ENCODE measurements at places on chromosomes 11 and 22. TPM values are rescaled to one million over a fixed set of nuclear protein-coding genes. Genes with fewer than 3 reads are reported as not detected.

DNA sequence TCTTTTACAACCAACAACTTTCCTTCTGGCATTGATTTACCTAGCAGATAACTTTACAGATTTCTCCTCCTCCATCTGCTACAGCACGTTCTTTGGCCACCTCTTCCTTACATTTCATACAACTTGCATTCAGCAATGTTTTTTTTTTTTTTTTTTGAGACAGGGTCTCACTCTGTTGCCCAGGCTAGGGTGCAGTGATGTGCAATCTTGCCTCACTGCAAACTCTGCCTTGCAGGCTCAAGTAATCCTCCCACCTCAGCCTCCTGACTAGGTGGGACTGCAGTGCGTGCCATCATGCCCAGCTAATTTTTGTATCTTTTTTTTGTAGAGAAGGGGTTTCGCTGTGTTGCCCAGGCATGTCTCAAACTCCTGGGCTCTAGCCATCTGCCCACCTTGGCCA, 6.5 kb downstream of the PDE3B start:
- no peak for DNase-seq

DNA sequence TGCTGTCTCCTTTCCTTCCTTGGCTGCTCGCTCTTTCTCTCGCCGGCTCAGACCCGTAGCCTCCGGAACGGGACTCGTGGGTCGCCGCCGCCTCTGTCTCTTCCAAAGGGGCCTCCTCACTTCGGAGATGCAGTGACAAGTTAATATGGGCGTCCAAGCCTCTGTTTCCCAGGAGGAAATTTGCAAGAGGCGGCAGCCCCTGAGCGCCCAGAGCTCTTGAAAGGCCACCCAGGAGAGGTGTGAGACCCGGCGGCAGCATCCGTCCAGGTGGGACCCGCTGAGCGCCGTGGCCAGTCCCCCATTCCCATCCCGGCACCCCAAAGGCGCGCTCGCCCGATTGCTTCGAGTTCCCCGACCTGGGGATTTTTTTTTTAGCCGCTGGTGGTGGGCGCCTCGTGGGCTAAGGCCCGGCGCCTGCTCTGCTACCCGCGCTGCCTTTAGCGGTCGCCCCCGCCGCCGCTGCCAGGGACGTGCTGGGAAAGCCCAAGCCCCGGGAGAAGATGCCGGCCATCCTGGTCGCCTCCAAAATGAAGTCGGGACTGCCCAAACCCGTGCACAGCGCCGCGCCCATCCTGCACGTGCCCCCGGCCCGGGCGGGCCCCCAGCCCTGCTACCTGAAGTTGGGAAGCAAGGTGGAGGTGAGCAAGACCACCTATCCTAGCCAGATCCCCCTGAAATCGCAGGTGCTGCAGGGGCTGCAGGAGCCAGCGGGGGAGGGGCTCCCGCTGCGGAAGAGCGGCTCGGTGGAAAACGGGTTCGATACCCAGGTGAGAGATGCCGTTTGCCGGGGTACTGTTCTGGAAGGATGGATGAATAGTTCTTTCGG, 772 bp downstream of the NAV2 start:
- no peak for DNase-seq

DNA sequence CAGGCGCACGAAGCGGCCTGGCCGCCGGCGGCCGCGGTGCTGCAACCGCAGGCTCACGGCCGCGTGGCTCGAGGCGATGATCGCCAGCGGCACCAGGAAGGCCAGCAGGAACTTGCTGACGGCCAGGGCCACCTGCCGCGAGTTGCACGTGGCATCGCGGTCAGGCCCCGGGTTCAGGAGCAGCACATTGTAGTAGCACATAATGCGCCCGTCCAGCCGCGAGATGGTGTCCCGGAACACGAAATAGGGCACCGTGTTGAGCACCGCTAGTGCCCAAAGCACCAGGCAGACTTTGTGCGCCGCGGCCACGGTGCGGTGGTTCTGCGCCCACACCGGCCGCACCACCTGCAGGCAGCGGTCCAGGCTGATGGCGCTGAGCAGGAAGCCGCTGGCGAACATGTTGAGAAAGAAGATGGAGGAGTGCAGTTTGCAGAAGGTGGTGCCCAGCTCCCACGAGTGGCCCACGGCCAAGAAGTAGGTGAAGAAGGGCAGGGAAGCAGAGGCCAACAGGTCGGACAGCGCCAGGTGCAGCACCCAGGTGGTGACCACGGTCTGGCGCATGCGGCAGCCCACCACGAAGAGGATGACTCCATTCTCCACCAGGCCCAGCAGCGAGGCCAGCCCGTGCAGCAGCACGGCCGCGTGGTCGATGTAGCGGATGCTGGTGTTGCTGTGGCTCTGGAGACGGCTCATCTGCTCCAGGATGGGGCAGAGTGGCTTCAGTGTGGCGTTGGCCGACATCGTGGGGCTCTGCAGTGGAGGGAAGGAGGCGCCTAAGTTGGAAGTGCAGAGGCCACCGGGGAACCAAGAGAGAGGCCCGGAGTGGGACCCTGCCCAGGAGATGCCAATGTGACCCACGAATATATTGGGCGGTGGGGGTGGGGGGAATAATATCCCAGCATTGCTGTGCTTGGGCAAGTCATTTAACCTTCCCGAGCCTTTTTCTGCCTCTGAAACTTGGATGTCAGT, 2.5 kb downstream of the PTGDR2 start:
- no peak for DNase-seq

- DNase-seq: peak; percentile 27
Measured at GRCh38 chr22:24592851-24593558, at the start of gene LRRC75B. TSS of gene LRRC75B (minus strand) at chr22:24593073. CDS start at chr22:24593039, 34 bp downstream.

DNA sequence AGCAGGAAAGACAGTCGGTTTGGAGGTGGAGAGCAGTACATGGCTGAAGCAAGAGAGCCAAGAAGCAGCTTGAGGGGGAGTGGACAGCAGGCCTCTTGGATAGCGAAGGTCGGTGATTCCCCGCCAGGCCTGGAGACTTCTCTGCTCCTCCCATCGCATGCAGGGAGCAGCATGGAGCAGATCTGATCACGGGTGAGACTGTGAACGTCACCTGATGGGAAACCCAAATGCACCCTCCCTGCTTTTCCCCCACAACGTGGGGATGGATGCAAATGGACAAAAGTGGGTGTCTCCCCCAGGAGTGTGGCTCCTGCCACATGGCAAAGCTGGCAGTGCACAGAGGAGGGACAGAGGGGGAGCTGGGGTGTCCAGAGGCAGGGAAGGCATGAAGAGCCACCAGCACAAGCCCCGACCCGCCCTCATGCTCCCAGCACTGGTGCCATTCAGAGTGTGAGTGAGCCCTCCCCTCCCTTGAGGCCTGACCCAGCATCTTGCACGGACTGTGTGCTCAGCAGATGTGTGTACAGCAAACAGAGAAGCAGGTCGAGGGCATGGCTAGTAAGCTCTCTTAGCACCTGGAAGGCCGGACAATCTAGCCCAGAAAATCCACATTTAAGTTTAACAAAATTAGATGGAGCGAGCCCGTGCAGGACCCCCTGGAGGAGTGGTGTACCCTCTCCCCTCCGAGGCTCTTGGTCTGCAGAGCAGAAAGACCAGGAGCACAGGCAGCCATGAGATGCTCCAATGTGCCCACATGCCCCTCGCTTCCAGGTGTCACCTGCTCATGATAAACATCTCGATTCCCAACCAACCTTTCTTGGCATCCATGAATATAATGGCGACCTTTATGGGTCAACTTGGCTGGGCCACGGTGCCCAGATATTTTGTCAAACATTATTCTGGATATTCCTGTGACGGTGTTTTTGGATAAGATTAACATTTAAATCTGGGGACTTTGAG, 661.7 kb downstream of the TBC1D22A start:
- no peak for DNase-seq

DNA sequence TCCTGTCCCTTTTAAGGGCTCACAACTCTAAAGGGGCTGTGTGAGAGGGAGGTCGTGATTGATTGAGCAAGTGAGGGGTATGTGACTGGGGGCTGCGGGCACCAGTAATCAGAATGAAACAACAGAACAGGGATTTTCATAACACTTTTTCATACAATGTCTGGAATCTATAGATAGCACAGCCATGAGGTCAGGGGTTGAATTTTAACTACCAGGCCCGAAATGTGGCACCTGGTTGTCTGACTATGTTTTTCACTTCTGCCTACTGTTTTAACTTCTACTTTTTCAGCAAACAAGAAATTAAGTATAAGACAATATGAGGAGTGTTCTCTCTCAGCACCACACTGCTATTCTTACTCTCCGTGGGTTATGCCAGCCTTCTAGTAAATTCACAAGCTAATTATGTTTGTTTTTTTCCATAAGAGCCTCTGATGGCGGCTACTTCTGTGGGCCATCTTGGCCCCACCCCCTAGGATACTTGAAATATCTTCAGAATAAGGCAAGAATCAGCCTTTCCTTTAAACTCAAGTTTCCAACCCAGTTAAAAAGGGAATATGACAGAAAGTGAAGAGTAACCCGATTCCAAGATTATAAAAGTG, 552.8 kb upstream of the CHORDC1 start:
- DNase-seq: no peak

GRCh38 chr22:38267086-38267485, 5.7 kb downstream of the TMEM184B start:
- DNase-seq: peak; percentile 81

DNA sequence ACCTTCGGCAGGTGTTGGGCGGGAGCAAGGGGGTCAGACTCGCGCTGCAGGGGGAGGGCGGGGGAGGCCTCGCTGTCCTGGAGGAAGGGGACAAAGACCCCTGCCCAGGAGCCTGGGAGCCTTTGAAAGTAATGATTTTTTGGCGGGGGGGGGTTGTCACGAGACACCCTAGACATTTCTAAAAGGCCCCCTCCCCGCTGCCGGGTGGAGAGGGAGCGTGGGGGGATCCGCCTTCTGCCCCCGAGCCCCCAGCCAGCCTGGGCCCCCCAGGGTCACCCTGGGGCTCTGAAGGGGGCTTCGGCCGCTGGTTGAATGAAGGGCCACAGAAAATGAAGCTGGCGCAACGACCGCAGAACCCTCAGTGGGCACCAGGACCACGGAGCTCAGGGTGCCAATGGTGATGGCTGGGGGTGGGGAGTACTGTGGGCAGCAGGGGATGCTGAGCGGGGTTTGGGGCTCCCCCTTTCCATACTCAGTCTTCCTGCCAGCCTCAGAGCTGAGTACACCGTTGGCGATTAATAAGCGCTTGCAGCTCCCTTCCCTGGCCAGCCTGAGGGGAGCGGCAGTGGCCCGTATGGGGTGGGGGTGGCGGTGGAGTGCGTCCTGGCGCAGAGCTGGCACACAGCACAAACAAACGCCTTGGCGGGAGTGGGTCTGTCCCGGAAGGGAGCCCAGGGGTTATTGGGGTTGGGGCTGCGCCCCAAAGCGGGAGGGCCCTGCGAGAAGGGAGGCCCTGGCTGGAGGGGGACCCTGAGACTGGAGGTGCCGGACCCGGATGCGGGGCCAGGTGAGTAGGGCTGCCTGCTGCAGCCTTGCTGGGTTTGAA, 1.2 kb upstream of the DUSP8 start:
- DNase-seq: peak; percentile 47

- no peak for DNase-seq
Measured at GRCh38 chr11:128391811-128392210, 195.5 kb downstream of the ETS1 start.

- no peak for DNase-seq
Measured at GRCh38 chr11:12005476-12005875, 3.0 kb downstream of the DKK3 start.

DNA sequence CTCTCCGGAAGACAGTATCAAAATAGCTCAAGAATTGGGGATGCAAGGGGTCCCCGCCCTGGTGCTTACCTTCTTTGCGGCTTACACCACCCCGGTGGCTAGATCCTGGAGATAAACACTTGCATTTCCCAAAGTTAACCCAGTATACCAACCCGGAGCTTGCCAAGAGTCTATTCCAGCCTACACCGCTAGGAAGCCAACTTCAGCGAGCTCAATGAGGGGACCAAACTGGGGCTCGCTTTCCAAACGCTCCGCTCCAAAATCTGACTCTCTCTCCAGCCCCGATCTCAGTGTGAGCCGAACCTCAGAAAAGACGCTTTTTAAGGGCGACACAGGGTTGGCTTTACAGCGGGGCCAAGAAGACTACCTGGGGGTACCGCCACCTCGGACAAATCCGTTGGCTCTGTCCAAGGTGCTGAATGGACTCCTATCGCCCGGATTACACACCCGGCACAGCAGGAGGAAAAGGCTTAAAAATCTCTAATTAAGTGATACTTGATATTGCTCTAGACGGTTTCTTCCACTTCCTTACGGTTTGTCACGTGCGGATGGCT, 20.1 kb upstream of the BDNF start:
- DNase-seq: no peak

- no peak for DNase-seq
Measured at GRCh38 chr11:21811572-21811971, 381.3 kb upstream of the ANO5 start.

DNA sequence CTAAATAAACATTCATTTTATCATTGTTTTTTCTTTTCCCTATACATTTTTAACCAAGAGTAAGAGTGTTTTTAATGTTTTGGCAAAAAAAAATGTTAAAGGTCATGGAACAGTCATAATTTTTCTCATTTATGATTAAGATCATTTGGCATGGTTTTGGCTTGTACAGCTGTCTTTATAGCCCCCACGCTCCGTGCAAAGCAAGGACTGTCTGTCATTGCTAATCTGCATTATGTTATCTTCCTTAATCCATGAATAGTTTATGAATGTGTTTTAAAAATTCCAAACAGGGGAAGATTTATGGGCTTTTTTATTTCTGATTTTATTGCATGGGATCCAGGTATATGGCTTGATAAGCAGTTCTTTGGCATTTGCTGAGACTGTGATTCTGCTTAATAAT, 28.1 kb downstream of the PGM2L1 start:
- no peak for DNase-seq

DNA sequence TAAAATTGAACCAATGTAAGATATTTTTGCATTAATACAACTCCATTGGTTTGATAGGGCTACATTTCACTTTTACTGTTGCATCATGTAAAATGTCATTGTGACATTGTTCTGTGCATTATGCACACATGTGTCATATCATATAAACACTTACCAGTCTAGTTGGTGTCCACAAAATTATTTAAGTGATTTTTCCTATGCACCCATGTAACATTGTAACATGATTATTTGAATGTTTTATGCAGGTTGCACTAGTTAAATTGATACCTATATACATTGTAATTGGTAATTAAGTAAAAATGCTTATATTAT, 9.6 kb upstream of the BIRC3 start:
- no peak for DNase-seq

- no peak for DNase-seq
Measured at GRCh38 chr11:67680696-67681470, 6.5 kb upstream of the ALDH3B2 start.

DNA sequence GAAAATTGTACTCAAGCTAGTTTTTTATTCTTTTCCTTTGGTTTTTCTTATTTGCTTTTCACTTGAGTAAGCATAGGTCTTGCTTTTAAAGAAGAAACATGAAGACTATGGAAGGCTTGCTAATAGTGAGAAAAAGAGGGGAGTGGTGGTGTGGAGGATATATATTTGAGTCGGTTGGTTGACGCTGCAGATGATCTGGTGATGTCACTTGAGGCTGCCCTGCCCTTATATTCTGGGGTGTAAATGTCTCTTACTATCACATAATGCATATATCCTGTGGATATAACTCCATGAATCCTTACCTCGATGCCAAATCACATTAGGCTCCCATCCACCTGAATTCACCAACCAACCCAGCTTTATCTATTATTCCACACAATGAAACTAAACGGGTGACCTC, 2.9 kb downstream of the GRIA4 start:
- DNase-seq: no peak

GRCh38 chr11:119518746-119519730, 96.1 kb upstream of the THY1 start:
- DNase-seq: no peak

The SEC14L6 gene
- not detected for total RNA-seq

The PLEKHB1 gene
- total RNA-seq: 21.3 TPM

The DDX17 gene
- 658 TPM for total RNA-seq

The USP2 gene
- 1.6 TPM for total RNA-seq

The INSC gene
- total RNA-seq: not detected

The PDE3B gene
- total RNA-seq: 99.5 TPM

The ANO5 gene
- total RNA-seq: not detected

The PIWIL4 gene
- 1.3 TPM for total RNA-seq

The TMEM126B gene
- total RNA-seq: 21.7 TPM

The TPH1 gene
- total RNA-seq: 0.74 TPM

Data from CD4-positive, CD25-positive, alpha-beta regulatory T cell (primary cell).